ENCODE measurements at places on chromosomes 2 and 18.

GRCh38 chr18:3424280-3424890 is 25.6 kb upstream of the TGIF1 start:
- no peak for DNase-seq

DNA sequence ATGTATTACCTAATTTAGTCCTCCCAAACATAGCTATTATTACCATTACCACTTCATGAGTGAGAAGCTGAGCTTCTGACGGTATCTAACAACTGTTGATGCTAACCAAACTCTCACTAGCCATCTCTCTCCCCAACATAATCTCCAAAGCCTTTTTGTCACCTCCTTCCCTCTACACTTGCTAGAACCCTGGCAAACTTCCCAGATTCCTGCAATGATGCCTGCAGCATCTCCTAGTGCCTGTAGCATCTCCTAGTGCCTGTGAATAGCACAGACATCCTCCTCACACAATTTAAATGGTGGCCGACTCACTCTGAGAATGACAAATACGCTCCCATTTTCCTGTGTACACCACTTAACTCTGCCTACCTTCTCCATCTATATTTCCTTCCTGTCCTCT is 126.7 kb downstream of the STK39 start:
- DNase-seq = peak; percentile 74

DNA sequence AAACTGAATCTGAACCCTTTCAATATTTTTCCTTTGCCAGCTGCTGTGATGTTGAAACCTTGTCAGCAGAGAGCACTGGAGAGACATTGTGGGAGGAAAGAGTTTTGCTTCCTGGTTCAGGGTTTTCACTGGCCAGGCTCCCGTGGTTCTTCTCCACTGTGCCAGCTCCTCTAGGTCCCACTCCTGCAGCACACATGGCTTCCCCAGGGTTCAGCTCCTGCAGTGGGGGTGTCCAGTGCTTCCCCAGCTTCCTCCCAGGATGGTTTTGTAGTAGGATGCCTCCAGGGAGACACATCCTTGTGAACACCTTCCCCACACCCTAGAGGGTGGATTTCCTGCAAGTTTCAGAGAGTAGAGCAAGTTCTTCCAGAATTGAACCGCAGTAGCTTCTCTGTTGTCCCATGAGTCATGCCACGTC is 24.0 kb upstream of the SULT1C3 start:
- DNase-seq = peak; percentile 33

DNA sequence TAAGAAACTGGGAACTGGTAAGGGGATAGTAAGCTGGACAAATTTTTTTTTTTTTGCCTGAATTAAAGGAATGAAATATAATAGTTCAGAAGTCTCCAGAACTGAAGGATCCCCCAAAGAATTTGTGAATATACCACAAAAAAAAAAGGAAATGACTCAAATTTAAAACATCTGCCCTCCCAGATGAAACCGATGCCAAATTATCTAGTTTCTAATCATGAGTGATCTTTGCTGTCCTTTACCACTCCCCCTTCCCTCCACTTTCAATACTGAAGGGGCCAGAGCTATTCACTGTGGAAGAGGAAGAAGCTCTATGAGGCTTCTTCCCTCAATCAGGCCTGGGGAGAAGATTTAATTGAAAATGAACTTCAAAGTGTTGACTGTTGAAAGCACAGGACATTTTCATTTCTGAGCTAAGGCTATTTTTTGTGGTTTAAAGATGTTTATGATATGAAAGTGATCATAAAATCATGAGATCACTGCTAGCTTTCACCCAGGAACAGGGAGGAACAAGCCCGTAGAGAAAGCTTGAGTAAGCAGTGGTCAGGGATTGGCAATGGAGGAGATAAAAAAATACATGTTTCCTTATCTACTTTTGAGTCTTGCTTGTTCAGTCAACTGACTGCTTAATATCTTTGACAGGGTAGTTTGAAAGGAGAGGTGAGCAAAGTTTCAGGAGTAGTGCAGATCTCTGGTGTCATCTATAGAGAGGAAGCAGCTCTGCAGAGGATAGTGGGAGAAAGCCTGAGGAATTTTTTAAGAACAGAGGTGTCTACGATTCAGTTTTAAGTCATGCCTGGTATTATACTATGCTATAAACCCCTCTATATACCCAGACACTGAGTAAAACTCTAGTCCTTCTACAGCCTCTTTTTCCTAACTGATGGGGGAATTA is 409.5 kb upstream of the FIGN start:
- DNase-seq = no peak

GRCh38 chr2:165895974-165896373 is 57.6 kb downstream of the TTC21B start:
- no peak for DNase-seq

DNA sequence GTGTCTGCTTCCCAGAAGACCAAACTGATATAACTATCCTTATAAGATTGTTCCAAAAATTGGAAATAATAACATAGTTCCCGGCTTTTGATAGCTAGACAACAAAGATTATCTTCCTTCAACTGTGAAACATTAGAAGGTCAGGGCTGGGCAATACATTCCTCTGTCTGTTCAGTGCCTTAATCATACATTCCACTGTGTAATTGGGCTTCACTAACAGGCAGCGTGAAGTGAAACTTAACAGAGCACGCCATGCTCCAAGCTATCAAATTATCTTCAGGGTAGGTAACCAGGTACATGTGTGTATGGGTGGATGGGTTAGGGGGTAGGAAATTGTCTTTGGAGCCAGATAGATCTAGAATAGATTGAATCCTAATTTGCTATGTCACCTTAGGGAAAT is 23.5 kb upstream of the ARL5A start:
- no peak for DNase-seq

DNA sequence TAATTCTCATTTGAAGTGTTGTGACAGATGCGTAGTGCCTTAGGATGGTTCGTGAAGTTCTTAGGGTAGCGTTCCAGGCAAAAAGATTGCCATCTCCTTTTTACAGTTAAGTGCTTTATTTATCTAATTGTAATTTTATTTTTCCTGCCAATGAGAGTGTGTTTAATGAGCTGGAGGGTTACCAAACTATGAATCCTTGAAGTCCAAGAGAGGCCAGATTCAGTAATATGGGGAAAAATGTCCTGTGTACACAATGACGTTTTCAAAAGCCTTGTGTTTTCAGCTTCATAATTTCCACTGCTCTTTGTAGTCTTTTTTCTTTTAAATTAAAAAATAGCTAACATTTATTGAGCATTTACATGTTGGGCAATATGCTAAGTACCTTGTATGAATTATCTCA is 23.8 kb downstream of the ACYP2 start:
- DNase-seq = no peak

DNA sequence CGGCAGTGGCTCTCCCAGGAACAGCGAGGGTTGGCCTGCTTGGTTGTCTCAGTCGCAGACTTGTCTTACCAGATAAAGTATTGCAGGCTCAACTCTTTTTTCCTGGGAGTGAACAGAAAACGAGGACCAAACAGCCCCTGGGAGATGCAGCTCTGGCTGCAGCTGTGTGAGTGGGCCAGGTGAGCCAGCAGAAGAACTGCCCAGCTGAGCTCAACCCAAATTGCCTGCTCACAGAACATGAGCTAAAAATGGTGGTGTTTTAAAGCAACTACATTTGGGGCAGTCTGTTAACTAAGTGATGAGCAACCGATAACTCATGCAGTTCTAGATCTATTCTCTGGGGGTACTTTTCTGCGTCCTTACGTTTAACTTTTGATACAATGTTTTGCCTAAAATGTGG is 161.1 kb upstream of the SIX3 start:
- no peak for DNase-seq

DNA sequence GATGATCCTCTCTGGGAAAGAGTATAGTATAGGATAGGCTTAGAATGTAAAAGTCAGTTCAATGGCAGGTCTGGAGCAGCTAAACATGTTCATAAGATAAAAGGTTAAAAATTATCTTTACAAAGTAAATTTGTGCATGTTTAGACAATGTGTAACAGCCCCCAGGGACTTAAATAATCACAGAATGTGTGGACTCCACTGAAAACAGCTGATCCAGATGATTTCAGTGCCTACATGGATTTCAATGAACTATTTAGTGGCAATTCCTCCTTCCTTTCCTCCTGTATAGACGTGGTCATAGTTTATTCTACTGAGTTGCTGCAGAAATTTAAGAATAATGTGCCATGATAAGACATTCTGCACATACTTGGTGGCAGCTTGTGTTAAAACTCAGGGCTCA is 42.9 kb downstream of the ARHGEF33 start:
- DNase-seq = no peak

- DNase-seq = no peak
These were observed 21.0 kb downstream of the MYO1B start for GRCh38 chr2:191266201-191266600.

DNA sequence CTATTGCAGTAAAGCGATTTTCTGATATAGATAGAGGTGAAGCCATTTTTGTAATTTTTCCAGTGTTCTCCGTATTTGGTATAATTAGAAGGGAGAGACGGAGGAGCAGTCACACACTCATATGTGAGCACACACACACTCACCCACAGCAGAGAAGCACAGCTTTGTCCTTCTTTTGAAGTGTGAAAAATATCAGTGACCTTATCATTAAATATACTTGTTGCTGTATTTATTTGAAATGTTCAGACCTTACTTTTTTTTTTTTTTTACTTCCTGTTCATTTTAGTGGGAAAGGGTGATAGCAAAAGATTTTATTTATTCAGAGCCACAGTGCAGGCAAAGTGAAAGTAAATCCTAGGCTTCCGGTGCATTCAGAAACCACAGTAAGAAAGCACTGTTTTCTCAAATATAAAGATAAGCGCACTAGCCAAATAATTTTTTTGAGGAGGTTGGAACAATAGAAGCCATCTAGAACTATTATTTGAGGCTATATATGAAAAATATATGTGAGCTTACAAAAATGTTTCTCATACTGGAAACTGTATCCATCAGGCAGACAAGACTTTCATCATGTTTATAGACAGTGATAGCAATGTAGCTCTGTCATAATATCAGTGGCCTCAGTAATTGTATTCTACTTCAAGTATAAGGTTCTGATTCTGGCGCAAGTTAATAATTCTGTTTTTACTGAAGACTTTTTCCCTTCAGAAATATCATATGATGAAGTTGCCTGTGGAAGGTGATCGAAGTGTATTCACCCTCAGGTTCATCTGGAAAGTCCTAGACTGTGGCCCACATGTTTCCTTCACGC is 37.2 kb downstream of the TSHZ1 start:
- no peak for DNase-seq

DNA sequence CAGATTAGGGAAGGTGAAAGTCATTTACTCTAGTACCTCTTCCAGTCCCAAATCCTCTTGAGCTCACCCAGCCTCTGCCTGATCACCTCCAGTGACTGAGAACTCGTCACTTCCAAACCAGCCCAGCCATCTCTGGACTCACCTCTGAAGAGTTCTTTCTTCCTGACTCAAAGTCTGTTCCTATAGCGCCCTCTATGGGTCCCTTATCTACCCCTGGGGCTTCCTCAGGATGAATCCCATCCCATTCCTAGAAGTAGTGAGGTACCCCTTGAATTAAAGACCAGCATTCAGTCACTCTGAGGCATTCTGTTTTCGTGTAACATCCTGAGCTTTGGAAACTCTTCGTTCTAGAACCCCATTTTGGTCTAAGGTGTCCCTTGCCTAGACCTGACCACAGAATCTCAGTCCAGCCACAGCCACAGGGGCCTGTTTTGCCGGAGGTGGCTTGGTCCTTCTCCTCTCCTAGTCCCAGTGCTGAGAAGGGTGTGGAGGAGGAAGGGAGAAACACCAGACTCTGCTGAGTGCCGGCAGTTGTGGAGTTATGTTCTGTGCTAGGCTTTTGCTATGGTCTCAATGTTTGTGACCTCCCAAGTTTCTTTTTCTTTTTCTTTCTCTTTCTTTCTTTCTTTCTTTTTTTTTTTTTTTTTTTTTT is 32.7 kb downstream of the SIX3 start:
- DNase-seq = peak; percentile 75

GRCh38 chr2:49836017-49836416 is 681.7 kb upstream of the FSHR start:
- no peak for DNase-seq

GRCh38 chr2:173607606-173608311 is 253.1 kb downstream of the CDCA7 start:
- no peak for DNase-seq

GRCh38 chr2:171512683-171513195 is 9.5 kb upstream of the CYBRD1 start:
- no peak for DNase-seq

DNA sequence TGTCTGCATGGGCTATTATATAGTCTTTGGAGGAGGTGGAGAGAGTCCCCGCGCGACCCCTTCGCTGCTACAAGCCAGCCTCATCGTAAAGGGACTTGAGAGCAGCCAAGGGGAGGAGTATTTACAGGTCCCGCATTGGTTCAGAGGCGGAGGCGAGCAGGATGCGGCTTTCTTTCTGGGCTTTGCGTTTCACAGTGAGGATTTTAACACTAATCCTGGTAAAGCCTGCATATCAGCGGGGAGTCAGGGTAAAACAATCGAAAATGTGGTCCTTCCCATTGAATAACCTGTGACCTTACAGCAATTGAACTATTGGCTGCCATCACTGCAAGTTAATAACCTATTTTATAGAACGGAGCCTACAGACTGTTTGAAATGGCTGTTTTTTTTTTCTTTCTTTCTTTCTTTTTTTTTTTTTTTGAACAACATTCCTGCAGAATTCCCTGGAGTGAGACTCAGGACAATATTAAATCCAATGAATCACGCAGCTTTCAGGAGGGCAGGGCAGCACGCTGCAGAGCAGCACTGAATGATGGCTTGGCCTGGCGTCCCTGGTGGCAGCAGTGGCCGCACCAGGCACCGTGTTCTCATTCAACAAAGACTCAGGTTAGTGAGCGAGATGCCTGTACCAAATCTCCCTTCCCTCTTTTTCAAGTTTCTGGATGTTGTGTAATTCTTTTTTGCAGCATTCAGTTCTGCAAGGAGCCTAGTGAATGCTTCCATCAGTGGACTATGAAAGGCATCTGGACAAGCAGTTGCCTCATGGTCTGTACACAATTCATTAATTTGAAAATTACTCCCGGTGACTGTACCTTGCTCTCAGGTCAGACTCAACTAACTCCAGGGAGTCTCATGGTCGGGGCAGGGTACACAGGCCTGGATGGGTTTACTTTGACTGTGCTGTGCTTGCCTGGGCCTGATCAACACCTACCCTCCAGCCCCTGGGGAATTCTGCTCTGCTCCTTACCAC is 19.8 kb downstream of the SMIM21 start:
- peak; percentile 8 for DNase-seq

DNA sequence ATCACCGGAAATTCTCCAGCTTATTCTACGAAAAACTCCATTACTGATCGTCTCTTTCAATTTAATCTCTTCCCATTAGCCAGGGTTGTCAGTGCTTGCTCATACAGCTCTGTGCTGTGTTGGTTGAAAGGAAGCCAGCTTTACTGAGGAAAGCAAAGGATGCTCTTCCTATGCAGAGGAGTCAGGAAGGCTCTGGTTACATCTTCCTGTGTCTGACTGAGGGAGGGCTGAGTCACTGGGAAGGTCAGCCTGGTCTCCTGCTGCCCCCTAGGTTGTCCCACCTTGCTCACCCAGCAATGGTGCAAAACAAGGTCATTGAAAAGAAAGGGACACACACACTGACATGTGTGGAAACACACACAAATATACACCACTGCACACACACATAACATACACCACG is 975.6 kb downstream of the DCDC2C start:
- no peak for DNase-seq

- DNase-seq = no peak
These were observed 38.0 kb upstream of the COL5A2 start for GRCh38 chr2:189217541-189217940.

- DNase-seq = no peak
These were observed 493.7 kb downstream of the TMX3 start for GRCh38 chr18:68221111-68221724.

- DNase-seq = no peak
These were observed 115.5 kb upstream of the GLI2 start for GRCh38 chr2:120620025-120620793.

GRCh38 chr2:73212098-73212447 is 2.0 kb upstream of the SMYD5 start:
- DNase-seq = no peak

- DNase-seq = no peak
These were observed 256.6 kb upstream of the CTAGE1 start for GRCh38 chr18:22674272-22674671.
